Left lobe of liver (tissue), 2 donors: ENCODE measurements at places on chromosomes 6 and 20.

DNA sequence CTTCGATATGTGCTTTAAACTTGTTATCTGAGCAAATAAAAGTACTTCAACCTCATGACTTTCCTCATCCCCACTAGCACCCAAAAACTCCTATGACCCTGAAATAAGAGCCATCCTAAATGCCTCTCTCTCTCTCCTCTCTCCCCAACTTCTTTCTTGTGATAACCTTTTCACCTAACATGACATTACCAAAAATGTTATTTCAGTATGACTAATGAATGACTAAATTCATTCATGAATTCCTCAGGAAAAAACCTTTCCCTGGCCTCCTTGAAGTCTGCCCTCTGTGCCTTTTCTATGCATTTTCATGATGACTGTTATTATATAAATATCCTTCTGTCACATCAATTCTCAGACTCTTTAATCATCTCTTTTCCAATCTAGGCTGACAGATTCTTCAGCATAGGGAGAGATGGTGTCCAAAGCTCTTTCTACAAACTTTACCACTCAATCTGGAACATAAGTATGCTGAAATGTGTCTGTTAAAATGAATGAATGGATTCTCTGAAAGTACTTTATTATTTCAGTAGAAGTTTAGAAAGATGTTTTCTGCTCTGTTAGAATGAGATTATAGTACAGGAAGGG, 114.3 kb upstream of the GGTLC1 start:
- DNase-seq, result no peak

- DNase-seq, result no peak
Measured at GRCh38 chr6:122977180-122977579, 18.9 kb upstream of the CLVS2 start.

DNA sequence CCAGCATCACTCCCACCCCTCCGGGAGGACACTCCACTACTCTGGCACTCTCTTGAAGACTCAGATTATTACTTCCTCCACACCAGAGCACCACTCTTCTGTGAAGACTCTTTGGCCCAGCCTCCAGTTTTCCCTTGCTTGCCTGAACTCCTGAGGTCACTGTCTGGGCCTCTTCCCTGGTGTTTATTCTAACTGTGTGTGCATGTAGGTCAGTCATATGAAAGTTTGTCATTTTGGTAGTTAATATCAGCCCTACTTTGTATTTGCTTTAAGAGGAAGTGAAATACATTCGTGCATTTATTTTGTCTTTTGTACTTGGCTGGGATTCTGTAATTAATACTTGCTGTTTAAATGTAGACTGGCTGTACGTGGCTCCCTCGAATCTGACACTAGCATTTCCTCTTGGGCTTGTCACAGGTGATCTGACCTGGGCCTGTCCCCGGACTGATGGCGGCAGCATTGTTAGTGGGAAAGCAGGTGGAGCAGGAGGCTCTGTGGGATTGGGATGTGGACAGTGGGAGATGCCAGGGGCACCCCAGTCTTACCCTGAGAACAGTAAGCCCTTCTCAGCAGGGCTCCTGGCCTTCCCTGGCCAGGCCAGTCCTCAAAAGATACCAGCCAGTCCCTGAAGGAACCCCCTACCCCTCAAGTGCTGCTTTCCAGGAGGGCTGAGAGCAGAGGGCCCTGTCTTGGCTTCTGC, 350.5 kb downstream of the CDC5L start:
- no peak for DNase-seq

DNA sequence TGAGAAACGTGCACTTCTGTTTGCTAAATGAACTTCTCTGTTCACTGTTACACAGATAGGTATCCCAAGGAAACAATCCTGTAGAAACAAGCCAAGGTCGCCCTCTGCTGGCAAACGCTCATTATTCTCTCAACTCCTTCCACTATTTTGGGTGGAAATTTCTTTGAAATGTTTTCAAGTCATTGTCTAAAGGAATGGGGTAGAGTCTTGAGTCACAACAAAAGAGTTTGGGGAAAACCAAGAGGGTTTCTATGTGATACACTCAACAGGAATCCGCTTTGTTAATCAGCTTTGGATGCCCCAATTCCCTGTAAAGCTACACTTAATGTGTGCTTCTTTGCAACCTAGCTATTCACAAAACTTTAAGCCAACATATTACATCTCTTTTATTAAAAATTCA, 4.6 kb upstream of the RAE1 start:
- peak; percentile 66 for DNase-seq

DNA sequence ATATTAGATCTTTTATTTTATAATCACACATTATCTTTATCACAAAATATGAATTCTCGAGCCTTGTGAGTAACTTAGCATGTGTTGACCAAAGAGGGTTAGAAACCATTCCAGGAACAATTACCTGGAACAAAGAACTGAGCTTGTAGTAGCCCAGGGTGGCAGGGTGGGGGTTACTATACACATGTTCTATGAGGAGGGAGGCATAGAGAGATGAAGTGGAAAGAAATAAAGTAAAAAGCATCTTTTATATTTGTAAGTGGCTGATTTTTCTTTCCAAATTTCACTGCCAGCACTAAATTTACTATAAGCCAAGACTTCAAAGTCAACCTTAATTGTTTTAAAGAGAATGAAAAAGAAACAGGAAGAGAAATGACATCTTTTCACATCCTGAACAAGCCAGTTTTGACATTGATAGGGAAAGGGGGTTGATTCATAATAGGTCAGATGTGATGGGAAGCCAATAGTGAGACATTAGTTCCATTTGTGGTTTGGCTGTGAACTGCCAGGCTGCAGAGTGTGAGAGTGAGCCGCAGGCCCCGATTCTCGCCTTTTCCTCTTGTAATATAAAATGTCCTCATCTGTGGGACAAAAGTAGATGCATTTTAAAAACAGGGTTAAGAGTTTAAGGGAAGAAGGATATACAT, 52.7 kb upstream of the MYB start:
- no peak for DNase-seq
